ENCODE measurements at places on chromosomes 7 and 10.

DNA sequence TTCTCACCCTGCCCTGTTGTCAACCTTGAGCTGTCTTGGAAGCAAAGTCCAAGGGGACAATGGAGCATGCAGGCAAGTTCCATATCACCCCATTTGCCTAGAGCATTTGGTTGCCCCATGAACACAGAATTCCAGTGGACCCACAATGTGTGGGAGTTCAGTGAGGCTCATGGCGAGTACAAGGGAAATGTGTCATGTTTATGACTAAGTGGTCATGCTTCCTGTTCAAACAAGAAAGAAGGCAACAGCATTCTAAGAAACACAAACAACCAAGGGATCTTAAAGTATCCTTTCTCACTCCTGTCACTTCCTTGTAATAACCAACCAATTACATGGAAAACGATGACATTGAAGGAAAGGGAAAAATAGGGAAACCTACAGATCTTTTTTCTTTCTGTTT, 513.0 kb downstream of the INHBA start:
- peak; percentile 97 for DNase-seq

DNA sequence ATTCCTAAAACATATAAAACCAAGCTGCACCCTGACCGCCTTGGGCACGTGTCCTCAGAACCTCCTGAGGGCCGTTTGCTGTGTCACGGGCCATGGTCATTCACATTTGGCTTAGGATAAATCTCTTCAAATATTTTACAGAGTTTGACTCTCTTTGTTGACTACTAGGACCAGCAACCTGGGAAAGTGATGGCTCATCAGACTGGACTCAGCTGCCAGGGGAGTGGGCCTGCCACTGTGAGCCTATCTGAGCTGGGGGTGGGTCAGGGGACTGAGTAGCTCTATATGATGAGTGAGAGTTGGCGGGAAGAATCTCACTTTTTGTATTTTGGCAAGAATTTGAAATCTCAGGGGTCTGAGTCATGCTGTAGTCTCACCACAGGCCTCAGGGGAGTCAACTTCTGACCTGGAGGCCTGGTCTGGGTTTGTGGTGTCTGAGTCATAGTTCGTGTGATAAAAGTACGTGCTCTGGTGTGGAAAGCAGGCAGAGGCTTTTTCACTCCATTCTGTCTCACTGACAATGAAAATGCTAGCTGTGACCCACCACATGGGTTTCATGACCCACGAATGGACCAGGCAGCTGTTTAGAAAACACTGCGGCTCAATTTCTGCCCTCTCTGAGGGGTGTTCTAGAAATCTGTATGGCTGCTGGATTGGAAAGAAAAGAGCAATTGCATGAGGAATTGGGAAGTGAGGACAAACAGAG, 4.2 kb upstream of the UPP1 start:
- DNase-seq, result peak; percentile 99

GRCh38 chr10:117264782-117265181, 23.9 kb downstream of the SLC18A2 start:
- no peak for DNase-seq

GRCh38 chr7:55247428-55247827, 117.7 kb upstream of the LANCL2 start:
- peak; percentile 47 for DNase-seq

- DNase-seq, result no peak
Observed at GRCh38 chr7:5607951-5608656, 173.4 kb downstream of the RNF216 start.

- no peak for DNase-seq
Observed at GRCh38 chr10:122962405-122962804, 8.4 kb upstream of the C10orf88 start.

DNA sequence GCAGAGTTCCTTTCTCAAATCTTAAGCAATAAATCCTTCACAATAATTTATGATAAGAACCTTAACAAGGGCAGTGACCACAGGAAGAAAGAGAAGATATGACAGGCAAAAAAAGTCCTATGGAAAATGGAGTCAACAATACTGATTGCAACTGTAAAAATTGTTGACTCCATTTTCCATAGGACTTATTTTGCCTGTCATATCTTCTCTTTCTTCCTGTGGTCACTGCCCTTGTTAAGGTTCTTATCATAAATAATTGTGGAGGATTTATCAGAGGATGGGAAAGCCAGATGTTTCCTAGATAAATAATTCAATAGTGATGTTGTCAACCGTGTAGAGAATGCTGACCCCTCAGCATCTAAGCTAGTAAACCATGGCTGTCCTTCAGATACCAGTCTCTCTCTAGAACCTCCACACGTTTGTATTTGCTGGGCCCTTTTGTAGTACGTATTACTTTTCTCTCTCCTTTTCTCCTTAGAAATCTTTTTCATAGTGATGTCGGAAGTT, 172.6 kb upstream of the BET1 start:
- no peak for DNase-seq

GRCh38 chr10:37704566-37704965, 152.8 kb downstream of the ZNF248 start:
- DNase-seq, result no peak

- DNase-seq, result no peak
Observed at GRCh38 chr10:129541200-129541599, 74.2 kb downstream of the MGMT start.

GRCh38 chr10:88472540-88472939, 110.6 kb downstream of the RNLS start:
- DNase-seq, result no peak

DNA sequence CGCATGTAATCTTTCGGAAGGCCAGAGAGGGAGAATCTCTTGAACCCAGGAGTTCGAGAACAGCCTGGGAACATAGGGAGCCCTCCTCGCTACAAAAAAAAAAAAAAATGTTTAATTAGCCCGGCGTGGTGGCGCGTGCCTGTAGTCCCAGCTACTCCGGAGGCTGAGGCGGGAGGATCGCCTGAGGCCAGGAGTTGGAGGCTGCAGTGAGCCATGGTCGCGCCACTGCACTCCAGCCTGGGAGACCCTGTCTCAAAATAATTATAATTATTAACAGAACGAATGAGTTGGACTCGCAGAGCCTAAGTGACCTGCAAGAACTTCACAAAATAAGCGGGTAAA, 794 bp downstream of the PCGF6 start:
- no peak for DNase-seq

GRCh38 chr7:2651336-2651735, 19.6 kb downstream of the TTYH3 start:
- DNase-seq, result peak; percentile 37

GRCh38 chr7:104978460-104978859, 35.5 kb upstream of the KMT2E start:
- DNase-seq, result no peak

DNA sequence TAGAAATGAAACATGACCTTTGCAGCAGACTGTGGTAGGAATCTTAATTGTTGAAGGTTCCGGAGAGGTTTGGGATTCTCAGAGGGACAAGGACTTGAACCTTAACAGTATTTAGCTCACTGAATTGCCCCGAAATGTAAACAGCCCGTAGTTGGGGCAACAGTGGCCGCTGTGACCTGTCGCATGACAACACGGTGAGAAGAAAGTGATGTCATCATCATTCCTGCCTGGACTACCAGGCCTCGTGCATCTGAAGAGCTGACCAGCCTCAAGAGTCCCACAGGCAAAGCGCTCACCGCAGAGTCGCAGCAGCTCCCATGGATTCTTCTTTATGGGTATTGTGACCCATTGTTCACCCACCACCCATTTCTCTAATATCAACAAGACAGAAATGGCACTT, 250.6 kb downstream of the KLF6 start:
- DNase-seq, result no peak

DNA sequence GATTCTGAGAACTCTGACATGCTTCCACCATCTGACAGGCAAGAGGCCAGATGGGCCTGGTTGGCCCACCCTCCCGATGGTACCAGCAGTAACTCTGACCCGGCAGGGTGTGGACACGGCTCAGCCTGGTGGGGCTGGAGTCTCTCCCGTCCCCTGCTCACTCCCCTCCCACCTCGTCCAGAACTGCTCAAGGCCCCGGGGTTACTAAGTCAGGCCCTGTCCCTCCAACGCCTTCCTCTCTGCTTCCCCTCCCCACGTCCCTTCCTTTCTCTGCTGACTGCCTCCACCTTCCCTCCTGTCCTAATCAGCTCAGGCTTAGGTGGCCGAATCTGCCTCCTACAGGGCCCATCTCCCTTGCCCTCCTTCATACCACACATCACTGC, 12.5 kb downstream of the CALML5 start:
- no peak for DNase-seq

- peak; percentile 94 for DNase-seq
Observed at GRCh38 chr7:70833726-70834125, 298.2 kb upstream of the GALNT17 start.

Data from fibroblast of skin of back (primary cell).